Heart right ventricle (tissue), 16 donors: ENCODE measurements at places on chromosomes 3 and 15.
A peak's percentile ranks its signal among the peaks of the same experiment; 100 is the strongest.

- no peaks in the 10 kb centered on the region for H3K4me1 ChIP-seq
- no peak for DNase-seq
- H3K36me3 ChIP-seq: peaks cover 29% of the 10 kb centered on the region
Observed at GRCh38 chr15:40990080-40990479, 36.8 kb downstream of the CHAC1 start.

DNA sequence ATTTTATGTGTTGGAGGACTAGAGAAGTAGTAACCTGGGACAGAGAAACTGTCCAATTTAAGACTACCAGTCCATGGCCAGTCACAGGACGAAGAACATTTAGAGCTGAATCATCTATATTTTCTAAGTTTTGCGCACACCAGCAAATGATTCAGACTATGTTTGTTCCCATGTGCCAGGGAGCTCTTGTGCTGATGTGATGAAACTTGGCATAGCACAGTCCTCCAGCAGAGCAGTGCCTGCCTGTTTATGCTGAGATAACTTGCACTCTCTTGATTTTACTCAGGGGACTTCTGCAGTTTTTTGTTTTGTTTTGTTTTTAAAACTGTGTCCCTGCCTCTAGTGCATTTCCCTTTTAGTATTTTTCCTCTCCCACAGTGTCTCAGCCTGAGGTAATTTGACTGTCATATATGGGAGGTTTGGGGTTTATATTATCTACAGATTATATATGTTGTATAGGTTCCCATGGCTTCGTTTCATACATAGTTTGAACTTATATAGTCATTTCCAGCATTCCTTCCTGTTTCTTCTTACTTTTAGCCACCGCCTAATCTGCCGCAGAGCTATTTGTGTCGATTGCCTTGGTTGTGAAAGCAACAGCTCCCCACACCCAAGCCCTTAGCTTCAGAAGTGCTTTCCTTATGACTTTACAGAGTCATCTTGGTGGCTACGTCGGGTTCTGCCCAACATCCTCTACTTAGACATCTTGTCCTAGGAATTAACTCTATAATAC is 45.5 kb downstream of the PPM1L start:
- peak; percentile 56 for DNase-seq
- peak overlapping the region; percentile 32 for H3K4me3 ChIP-seq

- H3K27ac ChIP-seq: no peak overlapping the region
- H3K27me3 ChIP-seq: no peaks in the 10 kb centered on the region
Observed at GRCh38 chr3:39013289-39013688, 38.5 kb downstream of the SCN11A start.

DNA sequence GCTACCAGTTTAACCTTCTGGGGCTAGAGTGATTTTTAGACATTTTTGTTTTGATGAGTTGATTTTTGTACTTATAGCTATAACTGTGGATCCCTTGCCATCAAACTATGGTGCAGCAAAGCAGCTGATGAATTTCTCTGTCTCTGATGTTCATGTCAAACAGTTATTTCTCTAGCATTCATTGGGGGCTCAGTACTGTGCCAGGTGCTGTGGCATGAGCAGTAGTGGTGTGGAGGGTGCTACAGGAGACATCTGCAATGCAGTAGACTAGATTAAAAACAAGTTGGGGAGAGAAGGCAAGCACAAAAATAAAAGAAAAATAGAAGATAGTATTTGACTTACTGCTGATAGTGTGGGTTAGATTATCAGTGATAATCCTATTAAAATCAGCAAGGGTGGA is 95.3 kb downstream of the AKAP13 start:
- H3K36me3 ChIP-seq: no peaks in the 10 kb centered on the region
- no peak overlapping the region for H3K4me3 ChIP-seq
- H3K27me3 ChIP-seq: no peaks in the 10 kb centered on the region

DNA sequence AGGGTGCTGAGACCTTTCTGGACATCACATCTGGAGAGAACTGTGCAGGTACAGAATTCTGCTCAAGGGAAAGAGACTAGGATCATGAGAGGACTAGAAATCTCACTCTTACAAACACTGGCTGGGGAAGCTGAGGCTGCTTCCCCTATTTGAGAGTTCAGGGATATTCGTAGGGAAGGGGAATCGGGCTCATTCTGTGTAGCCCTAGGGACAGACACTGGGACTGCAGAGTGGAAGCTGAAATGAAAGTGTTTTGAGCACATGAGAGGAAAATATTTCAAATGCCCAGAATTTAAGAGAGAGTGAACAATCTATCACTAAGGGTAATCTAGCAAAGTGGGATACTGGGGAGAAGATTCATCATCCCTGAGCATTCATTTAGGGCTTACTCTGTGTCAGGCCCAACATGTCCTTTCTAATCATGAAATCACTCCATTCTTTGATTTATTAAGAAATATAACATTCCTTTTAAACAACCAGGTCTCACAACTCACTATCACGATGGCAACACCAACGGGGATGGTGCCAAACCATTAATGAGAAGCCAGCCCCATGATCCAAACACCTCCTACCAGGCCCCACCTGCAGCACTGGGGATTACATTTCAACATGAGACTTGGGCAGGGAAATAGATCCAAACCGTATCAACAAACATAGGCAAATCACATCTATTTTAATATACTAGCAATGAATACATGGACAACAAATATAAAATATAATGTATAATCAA is 63.0 kb downstream of the CPN2 start:
- no peaks in the 10 kb centered on the region for H3K4me1 ChIP-seq
- H3K36me3 ChIP-seq: no peaks in the 10 kb centered on the region

DNA sequence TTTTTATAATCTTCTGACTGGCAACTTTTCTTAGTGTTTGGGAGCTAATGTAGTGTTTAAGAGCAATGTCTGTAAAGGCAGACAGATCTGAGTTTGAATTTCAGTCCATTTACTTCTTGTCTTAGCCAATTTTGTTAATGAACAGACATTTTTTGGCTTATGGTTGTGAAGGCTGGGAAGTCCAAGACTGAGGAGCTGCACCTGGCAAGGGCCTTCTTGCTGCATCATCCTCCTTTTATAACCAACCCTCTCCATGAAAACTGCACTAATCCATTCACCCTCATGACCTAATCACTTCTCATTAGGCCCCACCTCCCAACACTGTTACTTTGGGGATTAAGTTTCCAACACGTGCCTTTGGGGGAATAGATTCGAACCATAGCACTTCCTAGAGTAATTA is 164.5 kb downstream of the GAP43 start:
- no peaks in the 10 kb centered on the region for H3K36me3 ChIP-seq
- H3K27ac ChIP-seq: no peak overlapping the region
- H3K27me3 ChIP-seq: no peaks in the 10 kb centered on the region
- no peak overlapping the region for H3K4me3 ChIP-seq
- no peak for DNase-seq
- H3K4me1 ChIP-seq: peaks cover 8% of the 10 kb centered on the region

DNA sequence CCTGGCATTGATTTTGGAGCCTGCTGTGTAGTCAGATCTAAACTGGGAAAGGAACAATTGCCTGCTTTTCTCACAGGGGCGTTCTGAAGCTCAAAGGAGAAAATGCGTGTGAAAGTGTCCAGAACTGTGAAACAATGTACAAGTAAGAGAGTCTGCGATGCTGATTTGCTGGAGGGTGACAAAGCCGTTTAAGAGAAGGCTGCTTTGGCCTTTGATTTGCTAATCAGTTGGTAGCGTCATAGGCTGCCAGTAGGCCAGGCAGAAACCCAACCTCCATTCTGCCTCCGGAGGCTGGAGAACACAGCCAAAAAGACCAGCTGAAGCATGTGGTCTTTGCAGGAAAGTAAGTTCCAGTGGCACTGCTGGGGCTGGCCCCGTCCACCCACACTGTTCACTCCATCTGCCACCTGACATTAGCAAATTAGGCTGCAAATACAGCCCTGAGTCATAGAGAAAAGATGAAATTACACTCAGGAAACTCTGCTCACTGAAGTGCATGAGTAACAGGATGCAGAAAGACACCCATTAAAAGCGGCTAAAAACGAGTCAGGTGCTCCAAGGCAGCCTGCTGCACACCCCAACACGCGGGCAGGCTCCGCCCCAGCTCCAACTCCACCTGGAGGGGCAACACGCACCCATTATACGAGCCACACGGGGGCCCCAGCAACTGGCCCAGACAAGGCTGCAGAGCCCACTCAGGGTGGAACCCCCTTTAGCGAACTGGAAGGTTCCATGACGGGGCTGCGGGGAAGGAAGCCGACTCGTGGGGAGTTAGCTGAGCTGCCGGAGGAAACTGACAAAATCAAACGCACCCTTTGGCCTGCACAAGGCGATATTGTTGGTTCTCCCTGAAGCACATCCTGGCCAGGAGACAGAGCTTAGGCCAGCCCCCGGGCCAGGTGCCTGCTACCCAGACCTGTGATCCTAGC is 31.6 kb downstream of the ZDHHC19 start:
- H3K4me3 ChIP-seq: no peak overlapping the region
- H3K36me3 ChIP-seq: no peaks in the 10 kb centered on the region
- H3K4me1 ChIP-seq: no peaks in the 10 kb centered on the region
- H3K27me3 ChIP-seq: no peaks in the 10 kb centered on the region
- no peak for DNase-seq

DNA sequence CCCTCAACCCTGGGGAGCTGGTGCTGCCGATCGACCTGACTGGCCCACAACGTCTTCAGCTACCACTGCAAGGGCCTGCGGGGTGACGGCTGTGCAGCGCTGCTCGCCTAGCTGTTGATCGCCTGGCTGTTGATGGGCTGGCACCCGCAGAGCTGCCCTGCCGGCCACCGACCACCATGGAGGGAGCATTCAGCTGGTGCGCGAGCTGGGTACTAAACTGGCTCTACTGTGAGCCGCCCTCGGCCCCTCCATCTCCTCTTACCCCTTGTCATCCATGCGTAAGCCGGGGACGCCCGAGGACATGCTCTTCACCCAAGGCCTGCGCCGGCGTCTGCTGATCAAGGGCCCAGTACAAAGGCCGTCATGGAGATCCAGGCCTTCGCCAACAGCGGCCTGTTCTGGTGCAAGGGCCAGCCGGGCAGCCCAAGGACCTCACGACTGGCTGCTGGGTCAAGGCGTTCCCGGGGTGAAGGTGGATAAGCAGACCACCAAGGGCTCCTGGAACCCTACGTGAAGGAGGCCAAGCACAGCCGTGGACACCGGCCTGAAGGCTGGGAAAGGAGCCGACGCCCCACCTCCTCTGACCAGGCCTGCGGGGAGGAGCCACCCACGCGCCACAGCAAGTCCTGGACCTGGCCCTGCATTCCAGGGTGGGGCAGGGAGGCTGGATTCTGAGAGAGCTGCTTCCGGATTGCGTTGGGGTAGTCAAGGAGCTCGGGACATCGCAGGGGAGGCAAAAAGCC is 46.9 kb downstream of the SFMBT1 start:
- no peak for DNase-seq
- H3K4me1 ChIP-seq: no peaks in the 10 kb centered on the region
- H3K27ac ChIP-seq: no peak overlapping the region
- no peaks in the 10 kb centered on the region for H3K27me3 ChIP-seq

DNA sequence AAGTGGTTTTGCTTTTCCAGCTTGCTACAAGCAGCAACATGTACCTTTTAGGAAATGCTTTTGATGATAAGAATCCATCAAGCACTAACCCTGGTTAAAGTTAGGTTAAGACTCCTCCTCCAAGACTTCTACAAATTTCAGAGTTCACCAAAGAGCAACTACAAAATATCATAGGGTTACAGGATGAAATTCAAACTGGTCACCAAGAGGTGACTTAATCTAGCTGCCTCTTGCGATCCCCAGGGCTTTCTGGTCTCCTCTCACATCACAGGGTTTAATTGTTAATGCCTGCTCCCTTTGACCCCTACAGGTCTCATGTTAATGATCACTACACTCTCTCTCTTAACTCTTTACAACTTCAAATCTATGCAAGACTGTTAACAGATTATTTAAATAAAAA is 66.5 kb downstream of the DPH6 start:
- H3K4me3 ChIP-seq: no peak overlapping the region
- no peaks in the 10 kb centered on the region for H3K4me1 ChIP-seq

DNA sequence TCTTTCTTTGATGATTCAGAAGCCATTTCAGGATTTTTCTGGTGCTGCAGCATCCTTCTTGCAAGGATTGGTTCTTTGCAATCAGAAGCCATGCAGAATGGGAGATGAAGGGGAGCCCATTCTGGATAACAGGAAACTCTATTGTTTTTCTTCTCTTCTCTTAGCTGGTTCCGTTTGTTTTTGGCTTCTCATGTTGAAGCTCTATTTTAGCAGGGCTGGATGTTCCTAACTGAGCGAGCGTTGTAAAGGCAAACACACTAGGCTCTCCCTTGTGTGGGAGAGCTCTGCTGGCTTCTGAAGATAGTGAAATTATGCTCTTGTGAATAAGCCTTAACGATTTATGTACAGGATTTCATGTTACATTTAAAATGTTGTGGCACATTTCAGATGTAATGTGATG is 8.3 kb downstream of the CACNA1D start:
- no peak overlapping the region for H3K27ac ChIP-seq
- H3K36me3 ChIP-seq: no peaks in the 10 kb centered on the region
- DNase-seq: no peak
- no peak overlapping the region for H3K4me3 ChIP-seq
- no peaks in the 10 kb centered on the region for H3K4me1 ChIP-seq

GRCh38 chr3:73399666-73400253 is 225.0 kb downstream of the PDZRN3 start:
- no peak overlapping the region for H3K27ac ChIP-seq
- H3K27me3 ChIP-seq: no peaks in the 10 kb centered on the region
- peaks cover 7% of the 10 kb centered on the region for H3K4me1 ChIP-seq
- H3K4me3 ChIP-seq: no peak overlapping the region

DNA sequence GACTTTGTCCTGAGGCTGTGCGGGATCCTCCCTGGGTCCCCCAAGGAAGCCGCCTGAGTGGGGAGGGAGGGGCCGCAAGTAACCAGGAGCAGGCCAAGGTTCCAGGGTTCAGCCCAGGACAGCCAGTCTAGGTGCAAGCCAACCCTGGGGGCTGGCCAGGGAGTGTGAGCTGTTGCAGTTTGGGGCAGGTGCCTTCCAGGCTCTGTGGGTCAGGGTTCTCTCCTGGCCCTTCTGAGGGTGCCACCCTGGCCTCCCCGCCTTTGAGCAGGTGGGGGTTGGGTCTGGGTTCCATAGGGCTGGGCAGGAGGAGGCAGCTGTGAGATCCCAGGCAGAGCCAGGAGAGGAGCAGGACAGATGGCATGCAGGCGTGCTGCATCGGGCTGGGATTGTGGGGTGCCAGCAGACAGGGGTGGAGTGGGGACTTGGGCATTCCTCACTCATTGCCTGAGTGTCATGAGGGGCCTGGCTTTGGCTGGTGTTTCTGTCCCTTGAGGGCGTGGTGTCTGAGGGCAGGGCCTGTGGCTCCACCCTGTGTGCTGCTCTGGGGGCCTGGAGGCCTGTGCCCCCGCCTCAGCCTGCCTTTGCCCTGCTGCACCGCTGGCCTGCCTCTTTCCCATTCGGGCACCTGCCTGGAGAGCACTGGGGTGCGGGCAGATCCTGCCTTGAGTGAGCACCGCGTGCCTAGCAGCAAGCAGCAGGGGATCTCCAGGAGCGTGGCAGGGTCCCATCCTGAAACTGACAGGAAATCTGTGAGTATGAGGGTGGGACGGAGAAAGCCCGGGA is 18.4 kb downstream of the KLF13 start:
- no peak overlapping the region for H3K4me3 ChIP-seq
- peaks cover 76% of the 10 kb centered on the region for H3K4me1 ChIP-seq
- no peaks in the 10 kb centered on the region for H3K27me3 ChIP-seq
- H3K36me3 ChIP-seq: peaks cover 14% of the 10 kb centered on the region
- peak overlapping the region; percentile 82 for H3K27ac ChIP-seq

- no peaks in the 10 kb centered on the region for H3K27me3 ChIP-seq
- H3K27ac ChIP-seq: peak overlapping the region; percentile 62
- H3K4me1 ChIP-seq: no peaks in the 10 kb centered on the region
Observed at GRCh38 chr3:138846262-138846791, 11.6 kb upstream of the PIK3CB start.
